ENCODE measurements at places on chromosomes 7 and 10.
A peak's percentile ranks its signal among the peaks of the same experiment; 100 is the strongest.

DNA sequence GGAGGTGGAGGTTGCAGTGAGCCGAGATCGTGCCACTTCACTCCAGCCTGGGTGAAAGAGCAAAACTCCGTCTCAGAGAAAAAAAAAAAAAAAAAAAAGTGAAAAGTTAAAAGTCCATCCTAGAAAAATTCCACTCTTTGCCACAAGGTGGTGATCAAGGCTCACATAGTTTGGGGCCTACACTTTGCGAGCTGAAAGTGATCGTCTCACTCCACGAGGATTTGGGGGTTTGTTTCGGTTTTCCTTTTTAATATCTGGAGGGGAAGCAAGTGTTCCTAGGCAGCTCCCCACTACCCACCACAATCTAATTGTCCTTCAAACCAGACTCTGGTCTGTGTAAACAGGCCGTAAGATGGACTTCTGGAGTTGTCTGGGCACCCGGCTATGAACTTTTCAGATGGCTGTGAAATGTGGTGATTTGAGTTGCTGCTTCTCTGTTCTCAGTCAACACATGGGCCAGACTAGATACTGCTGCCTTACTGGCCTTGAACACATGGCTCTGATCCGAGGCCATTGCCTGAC lies 27.1 kb downstream of the PRLHR start:
- peak; percentile 52 for DNase-seq

DNA sequence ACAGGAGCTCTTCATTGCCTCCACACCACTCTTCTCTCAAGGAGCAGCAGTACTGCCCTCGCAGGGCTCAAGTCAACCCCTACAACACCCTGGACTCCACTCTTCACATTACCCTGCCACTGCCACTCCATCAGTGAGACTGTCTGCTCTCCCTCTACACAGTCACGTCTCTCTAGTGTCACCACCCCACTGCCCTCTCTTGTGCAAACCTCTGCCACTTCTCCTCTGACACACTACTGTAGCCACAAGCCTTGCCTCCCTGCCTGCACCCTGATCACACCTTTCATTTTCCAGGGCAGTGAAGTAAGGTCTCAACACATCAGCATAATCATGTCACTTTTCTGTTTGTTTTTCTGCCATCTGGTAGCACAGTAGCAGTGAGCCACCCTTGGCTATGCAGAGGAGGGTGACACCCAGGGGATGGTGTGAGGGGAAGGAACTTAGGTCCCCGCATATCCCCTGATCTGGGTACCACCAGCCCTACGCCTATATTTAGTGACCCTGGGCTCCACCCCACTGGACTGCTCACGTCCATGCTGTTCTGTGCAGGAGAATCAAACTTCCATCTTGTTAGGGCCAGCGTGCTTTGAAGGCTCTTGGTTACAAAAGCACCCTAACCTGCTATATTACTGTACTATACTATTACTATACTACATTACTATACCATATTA lies 1.6 kb downstream of the C10orf143 start:
- no peak for DNase-seq

- peak; percentile 81 for DNase-seq
These were observed 45.7 kb downstream of the KIAA1549 start for GRCh38 chr7:138935465-138936011.

DNA sequence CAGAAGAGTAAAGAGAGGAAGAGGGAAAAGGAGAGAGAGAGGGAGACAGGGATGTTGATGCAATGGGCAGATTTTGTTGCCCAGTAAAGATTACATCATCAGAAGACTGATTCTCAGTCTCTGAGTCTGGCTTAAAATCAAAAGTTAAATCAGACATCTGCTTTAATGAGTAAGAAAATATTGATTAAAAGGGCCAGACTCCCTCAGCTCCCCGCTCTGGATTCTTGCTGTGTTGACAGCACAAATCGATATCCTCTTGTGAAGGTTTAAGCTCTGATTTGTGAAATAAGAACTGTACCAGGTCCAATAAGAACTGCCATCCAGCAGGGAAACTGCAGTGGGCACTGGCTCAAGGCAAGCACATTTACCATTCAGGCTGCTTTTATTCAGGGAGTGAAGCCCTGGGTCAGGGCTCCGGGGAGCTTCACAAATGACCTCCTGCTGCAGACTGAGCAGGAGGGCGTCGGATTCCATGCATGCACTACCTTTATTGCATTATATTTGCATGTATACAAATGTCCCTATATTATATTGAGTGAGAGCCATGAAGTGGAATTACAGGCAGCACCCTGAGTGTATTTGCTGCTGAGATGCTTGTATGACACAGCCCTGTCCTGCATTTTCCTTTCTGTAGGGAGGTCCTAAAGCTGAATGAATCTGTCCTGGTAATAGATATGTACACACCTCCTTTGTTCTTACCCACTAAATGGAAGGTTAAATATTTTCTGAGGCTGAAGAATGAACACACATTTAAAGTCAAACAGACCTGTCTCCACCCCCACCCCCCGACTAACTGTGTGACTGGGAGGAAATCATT lies 401.5 kb downstream of the REEP3 start:
- no peak for DNase-seq

- DNase-seq, result no peak
These were observed 84.2 kb upstream of the LRRN3 start for GRCh38 chr7:111006691-111007090.

DNA sequence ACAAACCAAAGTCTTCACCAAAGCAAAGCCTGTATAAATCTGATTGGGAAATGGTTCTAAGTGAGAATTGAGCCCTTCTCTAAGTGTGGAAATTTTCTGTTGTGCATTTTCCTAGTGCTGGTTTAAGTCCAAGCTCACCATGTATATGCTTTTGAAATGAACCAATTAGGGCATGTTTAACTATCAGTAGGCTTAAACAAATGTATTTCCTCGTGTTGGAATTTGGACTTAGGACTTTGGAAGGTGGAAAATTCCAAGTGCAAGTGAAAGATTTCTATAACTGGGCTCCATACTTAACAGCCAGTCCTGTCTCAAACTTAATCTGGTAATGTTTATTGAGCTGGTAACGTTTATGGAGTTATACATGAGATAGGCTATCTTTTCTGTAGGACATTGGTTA lies 28.5 kb downstream of the CCNY start:
- no peak for DNase-seq

GRCh38 chr7:84181628-84182027 lies 13.0 kb downstream of the SEMA3A start:
- no peak for DNase-seq

DNA sequence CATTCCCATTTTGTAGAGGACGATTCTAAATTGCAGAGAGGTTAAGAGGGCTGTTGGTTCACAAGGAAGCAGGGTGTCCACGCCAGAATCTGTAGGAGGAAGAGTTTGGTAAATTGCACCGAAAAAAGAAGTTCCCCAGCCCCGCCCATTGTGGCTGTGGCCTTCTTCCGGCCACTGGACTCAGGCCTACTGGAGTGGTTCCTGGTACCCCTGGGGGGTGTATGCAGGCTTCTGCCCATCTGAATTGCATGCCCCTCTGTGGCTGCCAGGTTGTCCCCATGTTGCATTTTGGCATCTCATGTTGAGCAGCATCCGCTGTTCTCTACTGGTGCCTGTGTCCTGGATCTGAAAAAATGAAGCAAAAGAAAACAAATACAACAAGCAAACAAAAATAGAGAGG lies 234.2 kb downstream of the WDR11 start:
- DNase-seq, result no peak

- peak; percentile 33 for DNase-seq
These were observed 103.1 kb downstream of the ZNF467 start for GRCh38 chr7:149670288-149670687.

DNA sequence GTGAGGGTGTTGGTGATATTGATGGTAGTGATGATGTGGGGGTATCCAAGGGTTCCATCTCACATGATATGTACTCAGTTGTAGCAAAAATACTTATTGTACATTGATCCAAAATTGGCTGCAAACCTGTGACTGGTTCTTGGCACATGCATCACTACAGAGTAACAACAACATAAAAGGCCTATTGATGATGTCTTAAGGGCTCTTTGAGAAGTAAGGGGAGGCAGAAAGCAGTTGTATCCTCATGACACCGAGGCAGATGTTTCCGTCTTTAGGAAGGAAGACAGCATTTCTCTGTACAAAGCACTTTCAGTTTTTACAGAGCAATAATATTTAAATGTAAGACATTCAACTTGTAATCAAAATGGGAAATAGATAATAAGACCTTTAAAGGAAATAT lies 34.5 kb downstream of the NRG3 start:
- DNase-seq, result no peak

GRCh38 chr10:127298381-127298780 lies 102.0 kb upstream of the INSYN2A start:
- no peak for DNase-seq

- no peak for DNase-seq
These were observed 47.2 kb downstream of the APBB1IP start for GRCh38 chr10:26485150-26485941.

DNA sequence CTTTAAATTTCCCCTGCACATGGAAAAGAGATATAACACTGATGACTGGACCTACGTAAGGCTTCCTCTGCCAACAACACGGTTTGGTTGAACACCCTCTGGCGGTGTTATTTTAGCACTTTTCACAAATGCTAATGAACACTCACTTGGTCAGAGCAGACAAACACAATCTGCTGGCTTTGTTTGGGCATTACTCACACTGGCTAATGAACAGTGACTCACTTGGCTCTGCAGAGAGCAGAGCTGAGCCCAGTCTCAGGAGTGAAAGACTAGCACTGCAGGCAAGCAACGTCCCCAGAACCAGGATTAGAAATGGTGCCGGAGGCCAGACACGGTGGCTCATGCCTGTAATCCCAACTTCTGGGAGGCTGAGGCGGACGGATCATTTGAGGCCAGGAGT lies 430.8 kb downstream of the PLXNA4 start:
- no peak for DNase-seq

GRCh38 chr7:3266240-3266639 lies 34.8 kb upstream of the SDK1 start:
- no peak for DNase-seq

- no peak for DNase-seq
These were observed 41.3 kb upstream of the ANK3 start for GRCh38 chr10:60430836-60431597.

DNA sequence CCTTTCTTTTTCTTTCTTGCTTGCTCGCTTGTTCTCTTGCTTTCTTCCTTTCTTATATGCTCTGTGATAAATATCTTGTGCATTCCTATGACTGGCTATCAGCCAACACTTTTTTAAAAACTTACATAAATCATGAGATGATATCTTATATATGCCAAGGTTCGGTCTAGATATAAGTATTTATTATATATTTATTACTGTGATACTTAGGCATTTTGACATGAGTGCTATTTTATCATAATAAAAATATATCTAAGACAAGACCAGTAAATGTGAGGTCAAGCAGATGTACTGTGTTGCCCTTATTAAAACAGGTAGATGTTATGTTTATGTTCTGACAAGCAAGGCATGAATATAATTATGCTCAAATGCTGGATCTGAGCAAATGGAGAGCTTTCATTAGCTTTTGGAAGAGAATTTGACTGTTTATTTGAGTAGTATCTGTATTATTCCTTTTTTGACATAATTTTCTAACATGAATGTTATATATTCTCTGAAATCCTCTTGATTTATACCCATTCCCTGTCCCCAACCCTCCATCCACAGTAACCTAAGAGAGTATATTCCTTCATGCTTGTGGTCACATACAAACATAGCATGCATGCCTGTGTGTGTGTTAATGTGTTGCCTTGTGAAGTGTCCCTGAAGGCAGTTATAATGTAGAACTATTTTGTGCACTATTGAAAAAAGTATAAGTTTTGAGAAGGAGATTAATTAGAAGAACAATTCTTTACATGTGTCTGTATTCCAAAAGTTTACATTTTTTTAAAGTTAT lies 158.0 kb downstream of the HDAC9 start:
- DNase-seq, result no peak

GRCh38 chr7:114196517-114196916 lies 218.1 kb upstream of the FOXP2 start:
- no peak for DNase-seq

- DNase-seq, result no peak
These were observed 1126.3 kb downstream of the SORCS1 start for GRCh38 chr10:106038246-106038645.

GRCh38 chr10:103353281-103353680 lies 2.3 kb upstream of the PCGF6 start:
- DNase-seq, result no peak

- peak; percentile 31 for DNase-seq
These were observed 47.4 kb downstream of the DENND11 start for GRCh38 chr7:141654551-141654950.

- no peak for DNase-seq
These were observed 78.8 kb downstream of the DNMBP start for GRCh38 chr10:99930731-99931550.

GRCh38 chr10:77004917-77005564 lies 632.6 kb downstream of the KCNMA1 start:
- DNase-seq, result peak; percentile 25
